Esophagus muscularis mucosa (tissue), 4 donors: ENCODE measurements at places on chromosomes 3 and 15. TPM values are rescaled to one million over a fixed set of nuclear protein-coding genes. Genes with fewer than 3 reads are reported as not detected.

ADPRH gene
- 15.0 TPM for total RNA-seq

RASL12 gene
- total RNA-seq: 216 TPM

- H3K4me3 ChIP-seq: no peak overlapping the region
- no peaks in the 10 kb centered on the region for H3K4me1 ChIP-seq
- no peak for DNase-seq
- H3K27ac ChIP-seq: no peak overlapping the region
Observed at GRCh38 chr3:197168606-197169005, 129.8 kb downstream of the DLG1 start.

- peaks cover 21% of the 10 kb centered on the region for H3K4me1 ChIP-seq
- no peaks in the 10 kb centered on the region for H3K36me3 ChIP-seq
- DNase-seq: no peak
- H3K4me3 ChIP-seq: no peak overlapping the region
- H3K27me3 ChIP-seq: no peaks in the 10 kb centered on the region
- no peak overlapping the region for H3K27ac ChIP-seq
Observed at GRCh38 chr15:57026016-57026592, 107.7 kb downstream of the TCF12 start.

DNA sequence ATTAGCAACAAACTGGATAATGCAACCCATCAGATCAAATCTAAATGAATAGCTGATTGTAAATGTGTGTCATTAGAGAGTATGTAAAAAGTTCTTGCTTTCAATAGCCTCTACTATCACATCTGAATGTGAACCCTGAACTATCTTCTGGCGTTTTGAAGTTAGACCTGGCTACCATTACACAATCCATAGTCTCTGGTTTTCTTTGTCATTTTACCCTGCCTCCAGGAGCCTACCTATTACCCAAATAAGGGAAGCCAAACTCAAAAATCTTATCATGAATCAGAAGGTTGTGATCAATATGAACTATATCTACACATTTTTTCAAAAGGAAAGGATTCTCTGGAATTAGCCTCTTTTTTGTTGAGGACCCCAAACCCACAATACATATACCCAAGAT lies 31.8 kb downstream of the PCYT1A start:
- H3K27ac ChIP-seq: no peak overlapping the region
- H3K36me3 ChIP-seq: peaks cover 23% of the 10 kb centered on the region
- no peak overlapping the region for H3K4me3 ChIP-seq
- H3K4me1 ChIP-seq: no peaks in the 10 kb centered on the region
